ENCODE measurements at places on chromosomes 12 and 14. TPM values are rescaled to one million over a fixed set of nuclear protein-coding genes. Genes with fewer than 3 reads are reported as not detected.

KRT2 gene
- total RNA-seq: not detected

CCDC177 gene
- total RNA-seq: not detected

LMO3 gene
- not detected for total RNA-seq

ITGB7 gene
- not detected for total RNA-seq

TPH2 gene
- not detected for total RNA-seq

PAN2 gene
- 24.4 TPM for total RNA-seq

STYK1 gene
- total RNA-seq: 15.2 TPM

ACOT6 gene
- total RNA-seq: not detected
